Pancreas (tissue), 10 donors: ENCODE measurements at places on chromosomes 5 and 9.

- DNase-seq, result no peak
- H3K4me3 ChIP-seq, result no peak overlapping the region
- H3K27ac ChIP-seq, result peak overlapping the region; percentile 98
- H3K4me1 ChIP-seq, result peaks cover 9% of the 10 kb centered on the region
These were observed 2.9 kb upstream of the MAT2B start for GRCh38 chr5:163502521-163502920.

DNA sequence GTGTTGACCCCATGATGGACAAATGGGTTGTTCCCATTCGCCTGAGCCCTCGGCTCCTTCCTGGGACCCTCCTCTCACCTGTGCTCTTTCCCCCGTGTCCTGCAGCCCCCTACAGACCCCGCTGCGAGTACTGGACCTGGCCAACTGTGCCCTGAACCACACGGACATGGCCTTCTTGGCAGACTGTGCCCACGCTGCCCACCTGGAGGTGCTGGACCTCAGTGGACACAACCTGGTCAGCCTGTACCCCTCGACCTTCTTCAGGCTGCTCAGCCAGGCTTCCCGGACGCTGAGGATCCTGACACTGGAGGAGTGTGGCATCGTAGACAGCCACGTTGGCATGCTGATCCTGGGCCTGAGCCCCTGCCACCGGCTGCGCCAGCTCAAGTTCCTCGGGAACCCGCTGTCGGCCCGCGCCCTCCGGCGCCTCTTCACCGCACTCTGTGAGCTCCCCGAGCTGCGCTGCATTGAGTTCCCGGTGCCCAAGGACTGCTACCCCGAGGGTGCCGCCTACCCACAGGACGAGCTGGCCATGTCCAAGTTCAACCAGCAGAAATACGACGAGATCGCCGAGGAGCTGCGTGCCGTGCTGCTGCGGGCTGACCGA is 3.4 kb downstream of the LRRC14B start:
- H3K4me3 ChIP-seq, result no peak overlapping the region
- no peak overlapping the region for H3K27ac ChIP-seq
- H3K36me3 ChIP-seq, result no peaks in the 10 kb centered on the region
- H3K27me3 ChIP-seq, result no peaks in the 10 kb centered on the region
- DNase-seq, result peak; percentile 50

DNA sequence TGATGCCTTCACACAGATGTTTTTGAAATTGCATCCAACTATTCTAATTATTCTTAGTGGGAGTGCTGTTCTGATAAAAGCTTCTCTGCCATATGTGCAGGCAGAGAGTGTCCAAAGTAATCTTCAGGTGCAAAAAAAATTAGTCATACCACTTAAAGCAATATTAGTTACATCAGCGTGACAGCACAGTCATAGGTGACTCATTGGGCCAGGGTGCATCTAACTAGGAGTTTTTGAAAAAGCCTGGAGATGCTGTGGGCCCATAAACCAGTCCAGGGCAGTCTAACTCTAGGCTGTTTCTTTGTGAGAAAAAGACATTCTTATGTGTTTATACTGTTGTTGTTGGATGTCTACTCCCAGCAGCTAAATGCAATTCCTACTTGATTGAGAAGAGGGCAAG is 33.0 kb upstream of the C6 start:
- H3K27me3 ChIP-seq, result no peaks in the 10 kb centered on the region
- H3K27ac ChIP-seq, result no peak overlapping the region
- H3K4me1 ChIP-seq, result no peaks in the 10 kb centered on the region
- H3K4me3 ChIP-seq, result no peak overlapping the region

DNA sequence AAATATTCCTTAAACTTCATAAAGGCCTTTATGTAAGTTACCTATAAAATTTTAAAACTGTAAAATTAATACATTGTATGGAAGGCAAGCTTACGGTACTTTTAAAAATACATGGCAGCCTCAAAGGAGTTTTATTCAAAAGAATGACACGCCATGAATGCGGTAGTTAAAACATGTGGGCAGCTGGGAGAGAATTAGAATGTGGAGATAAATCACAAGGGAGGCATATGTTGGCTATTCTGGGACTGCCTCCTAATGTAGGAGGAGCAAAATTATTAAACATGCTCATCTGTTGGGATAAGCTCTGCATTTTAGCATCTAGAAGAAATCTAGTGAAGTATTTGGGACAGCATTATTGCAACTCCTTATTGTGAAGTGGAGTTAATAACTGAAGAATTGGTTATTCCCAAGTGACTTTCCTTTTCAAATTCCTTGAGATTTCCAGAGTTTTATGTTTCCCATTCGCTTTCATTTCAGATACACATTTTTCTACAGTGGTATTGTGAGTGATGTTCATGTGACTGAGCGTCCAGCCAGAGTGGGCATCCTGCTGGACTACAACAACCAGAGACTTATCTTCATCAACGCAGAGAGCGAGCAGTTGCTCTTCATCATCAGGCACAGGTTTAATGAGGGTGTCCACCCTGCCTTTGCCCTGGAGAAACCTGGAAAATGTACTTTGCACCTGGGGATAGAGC is 109.4 kb downstream of the CMYA5 start:
- no peaks in the 10 kb centered on the region for H3K36me3 ChIP-seq
- DNase-seq, result no peak
- H3K27ac ChIP-seq, result no peak overlapping the region

DNA sequence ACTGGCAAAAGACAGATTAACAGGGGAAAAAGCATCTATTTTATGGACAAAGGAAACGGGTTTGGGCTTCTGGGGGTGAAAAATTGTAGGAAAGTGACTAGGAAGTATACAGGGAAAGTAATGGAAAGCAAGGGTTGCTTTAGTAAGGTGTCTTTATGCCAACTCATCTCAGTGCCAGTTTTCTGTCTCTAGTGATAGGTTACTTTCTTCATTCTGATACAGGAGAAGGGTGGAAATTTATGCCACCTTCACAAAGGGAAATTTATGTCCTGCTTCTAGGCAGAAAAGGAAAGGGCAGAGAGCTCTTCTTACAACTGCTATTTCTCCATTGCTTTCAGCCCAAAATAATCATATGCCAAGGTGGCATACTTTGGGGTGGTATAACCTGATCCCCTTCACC is 20.1 kb upstream of the ERMP1 start:
- no peaks in the 10 kb centered on the region for H3K36me3 ChIP-seq
- no peaks in the 10 kb centered on the region for H3K27me3 ChIP-seq
- no peaks in the 10 kb centered on the region for H3K4me1 ChIP-seq
- H3K27ac ChIP-seq, result no peak overlapping the region
- no peak overlapping the region for H3K4me3 ChIP-seq

- no peak overlapping the region for H3K4me3 ChIP-seq
- H3K27ac ChIP-seq, result no peak overlapping the region
- H3K27me3 ChIP-seq, result no peaks in the 10 kb centered on the region
- no peaks in the 10 kb centered on the region for H3K36me3 ChIP-seq
- H3K4me1 ChIP-seq, result peaks cover 17% of the 10 kb centered on the region
- no peak for DNase-seq
These were observed 227.0 kb downstream of the ENC1 start for GRCh38 chr5:74413403-74414048.

GRCh38 chr9:9215050-9215449 is 1397.8 kb downstream of the PTPRD start:
- no peaks in the 10 kb centered on the region for H3K27me3 ChIP-seq
- H3K4me3 ChIP-seq, result no peak overlapping the region
- no peaks in the 10 kb centered on the region for H3K4me1 ChIP-seq
- DNase-seq, result no peak
- no peak overlapping the region for H3K27ac ChIP-seq
- H3K36me3 ChIP-seq, result no peaks in the 10 kb centered on the region

- H3K36me3 ChIP-seq, result peaks cover 4% of the 10 kb centered on the region
- H3K27me3 ChIP-seq, result no peaks in the 10 kb centered on the region
- no peak for DNase-seq
- peaks cover 14% of the 10 kb centered on the region for H3K4me1 ChIP-seq
These were observed 679 bp downstream of the SMC5 start for GRCh38 chr9:70259512-70259802.

GRCh38 chr5:82164977-82165713 is 113.0 kb downstream of the RPS23 start:
- H3K27me3 ChIP-seq, result no peaks in the 10 kb centered on the region
- DNase-seq, result no peak
- H3K4me1 ChIP-seq, result no peaks in the 10 kb centered on the region
- H3K4me3 ChIP-seq, result no peak overlapping the region

DNA sequence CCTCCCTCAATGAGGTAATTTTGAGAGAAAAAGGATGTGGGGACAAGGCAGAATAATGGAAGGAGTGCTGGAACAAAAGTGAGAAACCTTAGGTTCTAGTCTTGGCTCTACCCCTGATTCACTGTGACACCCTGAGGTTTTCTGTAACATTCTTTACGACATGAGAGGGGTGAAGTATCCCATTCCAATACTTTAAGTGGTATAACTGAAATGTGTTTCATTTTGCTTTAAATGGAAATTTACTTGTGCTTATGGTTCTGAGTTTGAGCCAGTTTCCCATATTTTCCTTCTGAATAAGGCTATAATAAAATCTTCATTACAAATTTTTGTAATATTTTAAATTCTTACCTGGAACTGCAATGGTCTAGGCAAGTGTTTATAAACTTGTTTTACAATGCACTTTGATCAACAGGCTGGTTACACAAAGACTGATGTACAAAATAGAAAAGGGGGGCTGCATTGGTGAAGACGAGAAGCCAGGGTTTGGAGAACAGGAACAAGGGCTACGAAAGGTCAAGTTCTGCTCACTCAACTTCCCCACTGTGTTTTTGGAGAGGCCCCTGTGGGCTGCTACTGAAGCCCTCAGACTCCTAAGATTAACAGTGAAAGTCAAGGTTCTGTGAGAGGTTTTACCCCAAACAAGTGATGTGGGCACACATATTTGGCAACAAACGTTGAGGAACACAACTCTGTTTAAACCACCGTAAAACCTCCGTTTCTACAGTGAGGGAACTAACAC is 171.9 kb upstream of the ELL2 start:
- peaks cover 5% of the 10 kb centered on the region for H3K4me1 ChIP-seq
- H3K4me3 ChIP-seq, result no peak overlapping the region
- no peaks in the 10 kb centered on the region for H3K27me3 ChIP-seq
- no peak overlapping the region for H3K27ac ChIP-seq
- H3K36me3 ChIP-seq, result no peaks in the 10 kb centered on the region
